Naive B cell (primary cell): ENCODE measurements at places on chromosomes 6 and 20. TPM values are rescaled to one million over a fixed set of nuclear protein-coding genes. Genes with fewer than 3 reads are reported as not detected.

DNA sequence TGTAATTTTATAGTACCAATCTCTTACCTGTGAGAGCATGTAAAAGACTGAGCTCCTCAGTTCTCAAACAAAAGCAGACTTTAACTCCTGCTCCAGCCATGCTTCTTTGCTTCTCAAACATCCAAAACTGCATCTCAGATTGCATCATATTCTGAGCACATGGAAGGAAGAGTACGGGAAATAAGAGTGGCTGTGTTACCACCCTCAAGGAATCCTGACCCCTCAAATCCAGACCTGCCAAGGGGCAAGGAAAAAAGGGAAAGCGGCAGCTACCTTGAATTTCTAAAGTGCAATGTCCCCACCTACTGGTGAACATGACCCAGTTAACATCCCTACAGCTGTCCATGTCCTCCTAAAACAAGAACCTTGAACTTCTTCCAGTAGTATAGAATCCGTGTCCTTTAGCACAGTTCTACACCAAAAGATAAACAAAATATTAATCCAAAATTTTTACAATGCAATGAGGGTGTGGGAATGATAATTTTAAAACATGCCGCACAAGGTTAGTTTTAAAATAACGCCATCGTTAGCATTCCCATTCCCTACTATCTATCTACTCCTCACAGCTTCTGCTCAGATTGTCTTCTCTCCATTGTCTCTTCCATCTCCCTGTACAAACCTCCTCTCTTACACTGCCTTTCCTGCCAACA, 34.1 kb upstream of the HLA-DQB1 start:
- peaks cover 7% of the 10 kb centered on the region for H3K36me3 ChIP-seq
- peak overlapping the region; percentile 60 for H3K27ac ChIP-seq
- DNase-seq: peak; percentile 49
- H3K4me3 ChIP-seq: peak overlapping the region; percentile 57

DNA sequence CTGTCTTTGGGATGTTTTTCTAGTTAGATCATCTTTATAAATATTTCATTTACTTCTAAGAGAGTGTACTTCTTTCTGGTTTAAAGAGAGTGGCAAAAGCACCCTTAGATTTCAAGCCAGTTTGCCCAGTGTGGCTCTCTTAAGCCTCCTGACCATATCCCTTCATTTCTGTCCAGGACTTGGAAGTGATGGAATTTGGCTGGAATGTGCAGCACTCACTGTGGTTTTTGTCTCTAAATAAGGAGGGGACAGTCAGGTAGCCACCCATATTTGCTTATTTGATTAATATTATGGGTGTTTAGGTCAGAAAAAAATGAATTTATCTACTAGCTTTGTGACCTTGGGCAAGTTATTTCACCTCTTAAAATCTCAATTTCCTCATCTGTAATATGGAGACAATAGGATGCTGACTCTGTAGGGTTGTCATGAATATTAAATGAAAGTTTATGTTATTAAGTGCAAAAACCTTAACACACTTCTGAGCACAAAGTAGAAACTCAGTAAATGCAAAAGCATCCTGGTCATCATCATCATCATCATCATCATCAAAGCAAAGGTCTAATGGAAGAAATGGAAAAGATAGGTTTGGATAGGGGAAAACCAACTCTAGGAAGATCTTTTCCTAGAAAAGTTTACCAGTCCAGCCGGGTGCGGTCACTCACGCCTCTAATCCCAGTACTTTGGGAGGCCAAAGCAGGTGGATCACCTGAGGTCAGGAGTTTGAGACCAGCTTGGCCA, 3.1 kb downstream of the CRYBG1 start:
- H3K27ac ChIP-seq: no peak overlapping the region
- peaks cover 13% of the 10 kb centered on the region for H3K4me1 ChIP-seq
- no peak overlapping the region for H3K4me3 ChIP-seq
- DNase-seq: no peak
- H3K27me3 ChIP-seq: peaks cover 15% of the 10 kb centered on the region
- H3K36me3 ChIP-seq: no peaks in the 10 kb centered on the region

- H3K4me3 ChIP-seq: no peak overlapping the region
- H3K27me3 ChIP-seq: no peaks in the 10 kb centered on the region
- DNase-seq: no peak
Measured at GRCh38 chr6:46323312-46323965, 152.7 kb upstream of the ENPP5 start.

Gene HCRTR2
- not detected for polyA plus RNA-seq

DNA sequence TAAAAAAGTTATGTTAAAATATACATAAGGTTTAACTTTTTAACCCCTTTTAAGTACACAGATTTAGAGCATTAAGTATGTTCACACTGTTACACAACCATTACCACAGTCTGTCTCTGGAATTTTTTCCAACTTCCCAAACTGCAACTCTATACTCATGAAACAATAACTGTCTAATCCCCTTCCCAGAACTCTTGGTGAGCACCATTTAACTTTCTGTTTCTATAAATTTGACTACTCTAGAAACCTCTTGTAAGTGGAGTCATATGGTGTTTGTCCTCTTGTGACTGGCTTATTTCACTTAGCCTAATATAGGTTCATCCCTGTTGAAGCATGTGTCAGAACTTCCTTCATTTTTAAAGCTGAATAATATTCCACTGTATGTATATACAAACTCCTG, 98.1 kb downstream of the MAP3K7 start:
- no peak for DNase-seq
- no peak overlapping the region for H3K27ac ChIP-seq
- H3K36me3 ChIP-seq: no peaks in the 10 kb centered on the region
- peaks cover 20% of the 10 kb centered on the region for H3K27me3 ChIP-seq
- H3K4me3 ChIP-seq: no peak overlapping the region
- no peaks in the 10 kb centered on the region for H3K4me1 ChIP-seq

GRCh38 chr6:1285556-1285955, 26.3 kb upstream of the FOXQ1 start:
- H3K36me3 ChIP-seq: no peaks in the 10 kb centered on the region
- DNase-seq: no peak
- no peak overlapping the region for H3K27ac ChIP-seq
- H3K4me1 ChIP-seq: no peaks in the 10 kb centered on the region

DNA sequence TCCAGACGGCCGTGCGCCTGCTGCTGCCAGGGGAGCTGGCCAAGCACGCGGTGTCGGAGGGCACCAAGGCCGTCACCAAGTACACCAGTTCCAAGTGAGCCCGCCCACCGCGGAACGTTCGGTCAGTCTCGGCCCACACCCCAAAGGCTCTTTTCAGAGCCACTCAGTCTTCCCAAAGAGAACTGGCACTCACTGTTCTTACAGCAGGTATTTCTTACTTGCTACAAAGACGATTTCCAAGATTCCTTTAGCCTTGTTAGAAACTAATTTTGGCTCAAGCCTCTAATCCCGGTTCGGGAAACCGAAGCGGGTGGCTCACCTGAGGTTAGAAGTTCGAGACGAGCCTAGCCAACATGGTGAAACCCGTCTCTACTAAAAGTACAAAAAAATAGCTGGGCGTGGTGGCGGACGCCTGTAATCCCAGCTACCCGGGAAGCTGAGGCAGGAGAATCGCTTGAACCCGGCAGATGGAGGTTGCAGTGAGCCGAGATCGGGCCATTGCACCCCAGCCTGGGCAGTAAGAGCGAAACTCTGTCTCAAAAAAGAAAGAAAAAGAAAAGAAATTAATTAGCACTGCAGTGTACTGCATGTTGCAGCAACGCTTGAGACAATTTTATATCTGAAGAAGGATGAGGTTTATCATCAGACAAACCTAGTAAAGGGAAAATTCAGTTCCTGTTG, 73.1 kb downstream of the OR2B2 start:
- no peak overlapping the region for H3K27ac ChIP-seq
- peaks cover 12% of the 10 kb centered on the region for H3K36me3 ChIP-seq
- H3K4me1 ChIP-seq: peaks cover 6% of the 10 kb centered on the region
- DNase-seq: no peak
- H3K27me3 ChIP-seq: no peaks in the 10 kb centered on the region

Gene BHLHE23
- polyA plus RNA-seq: not detected

GRCh38 chr6:55941702-55942101, 66.3 kb upstream of the BMP5 start:
- no peak overlapping the region for H3K27ac ChIP-seq
- H3K4me1 ChIP-seq: no peaks in the 10 kb centered on the region
- H3K36me3 ChIP-seq: no peaks in the 10 kb centered on the region
- no peaks in the 10 kb centered on the region for H3K27me3 ChIP-seq
- no peak overlapping the region for H3K4me3 ChIP-seq

Gene TBCC
- 60.9 TPM for polyA plus RNA-seq

Gene BPIFB2
- not detected for polyA plus RNA-seq

Gene PAK5
- not detected for polyA plus RNA-seq

Gene SLC25A27
- not detected for polyA plus RNA-seq

GRCh38 chr6:160929831-160930230, 61.7 kb upstream of the MAP3K4 start:
- H3K36me3 ChIP-seq: no peaks in the 10 kb centered on the region
- H3K27me3 ChIP-seq: peaks cover 46% of the 10 kb centered on the region
- no peak overlapping the region for H3K4me3 ChIP-seq
- peaks cover 5% of the 10 kb centered on the region for H3K4me1 ChIP-seq
- DNase-seq: no peak
- no peak overlapping the region for H3K27ac ChIP-seq

GRCh38 chr20:59948828-59949720, 8.9 kb downstream of the FAM217B start:
- H3K27ac ChIP-seq: peak overlapping the region; percentile 94
- DNase-seq: peak; percentile 35

DNA sequence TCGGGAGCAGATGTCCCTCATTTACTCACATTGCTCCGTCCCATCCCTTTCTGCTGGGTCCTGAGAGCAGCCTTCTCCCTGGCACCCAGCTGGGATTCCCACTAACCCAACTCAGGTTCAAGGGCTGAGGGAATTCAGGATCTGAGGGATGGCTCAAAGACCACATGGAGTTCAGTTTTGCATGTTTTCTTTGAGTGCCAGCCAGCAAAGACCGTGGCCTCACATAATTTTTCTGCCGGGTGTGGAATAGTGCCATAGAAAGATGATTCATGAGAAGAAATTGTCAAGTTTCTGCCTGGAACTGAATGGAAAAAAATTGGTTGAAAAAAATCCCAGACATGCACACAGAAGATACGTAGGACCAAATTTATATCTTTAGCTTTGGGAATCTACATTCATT, 168.6 kb downstream of the CD83 start:
- H3K27me3 ChIP-seq: no peaks in the 10 kb centered on the region
- H3K36me3 ChIP-seq: peaks cover 6% of the 10 kb centered on the region
- no peak for DNase-seq
- no peak overlapping the region for H3K4me3 ChIP-seq
- H3K27ac ChIP-seq: no peak overlapping the region

DNA sequence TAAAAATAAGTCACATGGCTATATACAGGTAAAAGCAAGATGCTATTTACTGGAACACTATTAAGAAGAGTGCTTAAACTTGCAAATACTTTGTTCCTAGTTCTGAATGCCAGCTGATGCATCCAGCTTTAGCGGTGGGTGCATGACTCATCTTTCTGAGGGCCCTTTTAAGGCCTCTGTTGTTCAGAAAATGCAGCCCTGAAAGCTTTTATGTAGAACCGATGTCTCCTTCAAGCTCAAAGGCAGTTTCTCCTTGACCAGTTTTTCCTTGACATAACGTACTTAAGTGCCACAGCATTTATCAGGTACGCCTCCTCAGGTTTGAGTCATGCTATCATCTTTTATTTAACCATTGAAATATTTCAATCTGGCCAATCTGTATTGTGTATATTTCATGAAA, 82.8 kb downstream of the MLIP start:
- no peak overlapping the region for H3K4me3 ChIP-seq
- H3K4me1 ChIP-seq: no peaks in the 10 kb centered on the region
- no peak for DNase-seq

DNA sequence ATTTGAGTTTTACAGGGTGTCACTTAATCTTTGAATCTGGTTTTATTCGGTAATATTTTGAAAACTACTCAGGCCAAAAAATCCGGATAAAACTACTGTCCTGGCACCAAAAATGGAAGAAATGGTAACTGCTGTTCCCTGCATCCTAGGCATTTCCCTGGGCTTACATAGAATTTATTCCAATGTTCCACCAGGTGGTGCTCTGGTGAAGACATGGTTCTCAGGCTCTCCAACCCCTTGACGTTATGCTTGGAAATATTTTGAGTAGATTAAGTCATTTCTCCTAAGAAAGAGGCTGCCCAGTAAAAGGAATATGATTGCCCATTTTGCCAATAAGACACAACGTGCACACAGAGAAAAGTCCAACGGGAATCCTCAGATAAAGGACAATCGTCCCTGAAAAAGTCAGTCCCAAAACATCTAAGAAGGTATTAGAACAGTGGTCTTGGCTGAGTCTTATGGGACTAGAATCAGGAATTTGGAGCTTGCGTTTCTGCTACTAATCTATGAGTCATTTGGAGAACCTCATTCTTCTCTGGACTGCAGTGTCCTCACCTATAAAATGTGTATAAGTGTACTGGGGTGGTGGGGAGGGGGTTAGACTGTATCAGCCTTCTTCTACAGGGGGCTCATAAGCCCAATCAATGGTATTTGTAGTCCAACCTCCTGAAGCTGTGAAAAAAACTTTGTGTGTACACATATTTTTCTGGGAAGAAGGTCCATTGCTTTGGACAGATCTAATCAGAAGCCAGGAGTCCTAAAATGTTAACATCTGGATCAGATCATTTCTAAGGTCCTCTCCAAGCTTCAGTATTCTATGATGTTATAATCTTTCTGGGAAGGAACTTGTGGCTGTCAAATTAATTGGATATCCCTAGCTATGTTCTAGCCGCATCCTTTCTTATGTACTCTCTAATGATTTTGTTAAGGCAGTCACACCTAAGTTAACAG, 131.0 kb upstream of the BMP2 start:
- no peaks in the 10 kb centered on the region for H3K36me3 ChIP-seq
- H3K27me3 ChIP-seq: no peaks in the 10 kb centered on the region

DNA sequence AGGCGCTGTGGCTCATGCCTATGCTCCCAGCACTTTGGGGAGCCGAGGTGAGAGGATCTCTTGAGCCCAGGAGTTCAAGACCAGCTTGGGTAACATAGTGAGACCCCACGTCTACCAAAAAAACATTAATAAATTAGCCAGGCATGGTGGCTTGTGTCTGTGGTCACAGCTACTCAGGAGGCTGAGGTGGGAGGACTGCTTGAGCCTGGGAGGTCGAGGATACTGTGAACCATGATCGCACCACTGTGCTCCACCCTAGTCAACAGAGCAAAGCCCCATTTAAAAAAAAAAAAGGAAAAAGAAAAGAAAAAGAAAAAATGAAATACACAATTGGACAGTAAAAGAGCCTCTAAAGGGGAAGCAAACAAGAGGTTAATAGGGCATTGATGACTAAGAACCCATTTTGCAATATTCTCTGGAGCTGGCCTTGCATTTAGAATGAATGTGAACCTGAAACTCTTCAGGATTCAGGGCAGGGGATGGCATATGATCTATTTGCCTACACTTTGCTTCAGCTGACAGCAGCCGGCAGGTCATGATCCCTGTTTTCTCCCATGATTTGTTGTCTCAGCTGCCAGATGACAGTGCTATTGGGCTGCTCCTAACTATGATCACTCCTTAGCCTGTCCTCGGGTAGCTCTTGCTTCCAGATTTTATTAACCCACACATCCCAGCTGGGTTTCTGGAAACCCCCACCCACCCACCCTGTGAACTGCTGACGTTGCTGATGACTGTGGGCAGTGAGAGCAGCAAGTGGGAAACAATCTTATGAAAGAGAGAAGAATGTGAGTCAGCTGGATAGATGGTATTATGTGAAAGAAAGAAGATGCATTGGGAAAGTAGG, 83.8 kb upstream of the ELOVL5 start:
- DNase-seq: no peak
- no peak overlapping the region for H3K27ac ChIP-seq
- H3K4me3 ChIP-seq: no peak overlapping the region
- H3K27me3 ChIP-seq: no peaks in the 10 kb centered on the region

- H3K36me3 ChIP-seq: no peaks in the 10 kb centered on the region
- DNase-seq: no peak
- no peak overlapping the region for H3K27ac ChIP-seq
- peaks cover 18% of the 10 kb centered on the region for H3K27me3 ChIP-seq
- H3K4me1 ChIP-seq: no peaks in the 10 kb centered on the region
- no peak overlapping the region for H3K4me3 ChIP-seq
Measured at GRCh38 chr20:46948081-46948480, 53.4 kb downstream of the EYA2 start.

Gene MUC21
- polyA plus RNA-seq: not detected
